Stomach (tissue), 19 donors: ENCODE measurements at places on chromosomes 12 and 14.

DNA sequence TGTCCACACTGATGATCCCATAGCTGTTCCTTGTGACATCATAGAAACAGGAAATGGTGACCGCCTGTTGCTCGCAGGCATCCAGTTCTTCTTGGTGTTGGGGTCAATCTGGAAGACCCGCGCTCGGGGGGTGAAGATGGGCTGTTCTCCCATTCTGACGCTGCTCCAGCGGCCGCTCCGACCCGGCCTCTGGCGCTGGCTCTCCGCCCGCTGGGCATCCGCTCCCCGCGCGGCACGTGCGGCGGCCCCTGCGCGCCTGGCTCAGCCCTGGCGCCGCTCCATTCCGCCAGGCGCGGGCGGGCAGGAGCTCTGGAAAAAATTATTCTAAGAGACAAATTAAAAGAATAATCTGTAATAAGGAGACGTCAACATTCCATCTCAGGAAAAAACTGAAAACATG is 761.1 kb downstream of the TMEM121 start:
- no peak overlapping the region for H3K27ac ChIP-seq
- H3K4me1 ChIP-seq = no peaks in the 10 kb centered on the region

DNA sequence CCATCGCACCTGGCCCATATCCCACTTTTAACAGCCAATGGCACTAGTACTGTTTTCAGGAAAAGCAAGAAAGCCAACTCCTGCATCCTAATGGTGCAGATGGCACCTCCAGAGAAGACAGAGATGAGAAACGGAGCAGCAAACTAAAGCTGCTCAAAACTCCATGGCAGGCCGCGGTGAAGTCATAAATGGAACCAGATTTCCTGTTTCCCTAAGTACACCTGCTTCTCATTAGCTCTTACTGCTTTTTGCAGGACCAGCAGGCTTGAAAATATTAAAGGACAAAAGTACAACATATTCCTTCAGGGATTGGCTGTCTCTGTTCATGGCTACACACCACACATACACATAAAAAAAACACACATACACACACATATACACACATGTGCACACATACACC is 36.7 kb upstream of the LGALS3 start:
- no peaks in the 10 kb centered on the region for H3K27me3 ChIP-seq
- DNase-seq = no peak
- H3K36me3 ChIP-seq = no peaks in the 10 kb centered on the region
- H3K4me3 ChIP-seq = no peak overlapping the region
- peaks cover 9% of the 10 kb centered on the region for H3K4me1 ChIP-seq

DNA sequence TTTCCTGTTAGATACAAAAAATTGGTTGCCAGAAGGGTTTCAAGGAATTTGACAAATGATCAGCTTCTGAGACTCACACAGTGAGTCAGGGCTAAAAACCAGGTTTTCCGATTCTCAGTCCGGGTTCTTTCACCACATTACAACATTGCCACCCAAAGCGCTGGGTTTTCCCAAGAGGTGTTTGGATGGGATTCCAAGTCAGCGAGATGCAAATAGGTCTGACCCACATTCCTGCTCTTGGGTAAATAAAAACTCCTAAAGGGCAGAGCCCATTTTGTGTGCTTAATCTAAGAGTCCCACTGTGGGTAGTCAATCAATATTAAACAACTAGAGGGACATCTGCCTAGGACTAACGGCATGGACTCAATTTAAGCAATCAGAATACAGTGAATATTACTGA is 5.4 kb upstream of the RIC8B start:
- H3K4me3 ChIP-seq = no peak overlapping the region
- H3K36me3 ChIP-seq = no peaks in the 10 kb centered on the region
- no peaks in the 10 kb centered on the region for H3K27me3 ChIP-seq

- H3K27me3 ChIP-seq = no peaks in the 10 kb centered on the region
- no peak overlapping the region for H3K4me3 ChIP-seq
- H3K36me3 ChIP-seq = no peaks in the 10 kb centered on the region
- no peak overlapping the region for H3K27ac ChIP-seq
- no peak for DNase-seq
Measured at GRCh38 chr14:29419736-29420135, 507.9 kb downstream of the PRKD1 start.

DNA sequence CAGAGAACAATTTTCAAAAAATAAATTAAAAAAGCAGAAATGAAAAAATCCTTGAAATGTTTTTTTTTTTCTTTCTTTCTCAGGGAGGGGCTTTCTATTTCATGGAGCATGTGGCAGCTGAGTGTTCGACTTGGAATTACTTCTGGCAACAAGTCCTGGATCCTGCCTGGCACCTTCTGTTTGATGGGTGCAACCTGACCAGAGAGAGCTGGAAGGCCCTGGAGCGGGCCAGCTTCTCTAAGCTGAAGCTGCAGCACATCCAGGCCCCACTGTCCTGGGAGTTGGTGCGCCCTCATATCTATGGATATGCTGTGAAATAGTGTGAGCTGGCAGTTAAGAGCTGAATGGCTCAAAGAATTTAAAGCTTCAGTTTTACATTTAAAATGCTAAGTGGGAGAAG is 22.5 kb upstream of the HIGD1C start:
- peaks cover 41% of the 10 kb centered on the region for H3K36me3 ChIP-seq
- peak overlapping the region; percentile 87 for H3K4me3 ChIP-seq
- no peaks in the 10 kb centered on the region for H3K27me3 ChIP-seq
- no peak overlapping the region for H3K27ac ChIP-seq
